GM12892 (cell line): ENCODE measurements at places on chromosomes 12 and 14.

- DNase-seq, result no peak
These were observed 298.7 kb downstream of the RPL10L start for GRCh38 chr14:46352844-46353243.

- no peak for DNase-seq
These were observed 132.7 kb downstream of the SPTSSA start for GRCh38 chr14:34329301-34329700.

DNA sequence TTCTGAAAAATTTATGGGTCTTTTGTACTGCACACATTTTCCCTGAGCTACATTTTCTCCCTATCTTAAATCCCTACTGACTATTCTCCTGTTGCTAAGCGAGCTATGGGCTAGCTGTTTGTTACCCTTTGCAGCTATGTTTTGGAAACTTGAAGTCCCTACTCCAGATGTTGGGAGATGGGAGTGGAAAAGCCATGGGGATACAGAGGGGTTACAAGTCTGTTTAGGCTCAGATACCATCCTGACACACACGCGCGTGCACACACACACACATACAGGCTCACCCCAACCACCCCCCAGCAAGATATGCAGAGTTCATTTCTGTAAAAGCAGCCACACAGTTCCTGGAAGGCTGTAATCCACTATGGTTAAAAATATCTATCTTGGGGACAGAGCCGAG lies 15.8 kb downstream of the ATP5MC2 start:
- DNase-seq, result no peak

DNA sequence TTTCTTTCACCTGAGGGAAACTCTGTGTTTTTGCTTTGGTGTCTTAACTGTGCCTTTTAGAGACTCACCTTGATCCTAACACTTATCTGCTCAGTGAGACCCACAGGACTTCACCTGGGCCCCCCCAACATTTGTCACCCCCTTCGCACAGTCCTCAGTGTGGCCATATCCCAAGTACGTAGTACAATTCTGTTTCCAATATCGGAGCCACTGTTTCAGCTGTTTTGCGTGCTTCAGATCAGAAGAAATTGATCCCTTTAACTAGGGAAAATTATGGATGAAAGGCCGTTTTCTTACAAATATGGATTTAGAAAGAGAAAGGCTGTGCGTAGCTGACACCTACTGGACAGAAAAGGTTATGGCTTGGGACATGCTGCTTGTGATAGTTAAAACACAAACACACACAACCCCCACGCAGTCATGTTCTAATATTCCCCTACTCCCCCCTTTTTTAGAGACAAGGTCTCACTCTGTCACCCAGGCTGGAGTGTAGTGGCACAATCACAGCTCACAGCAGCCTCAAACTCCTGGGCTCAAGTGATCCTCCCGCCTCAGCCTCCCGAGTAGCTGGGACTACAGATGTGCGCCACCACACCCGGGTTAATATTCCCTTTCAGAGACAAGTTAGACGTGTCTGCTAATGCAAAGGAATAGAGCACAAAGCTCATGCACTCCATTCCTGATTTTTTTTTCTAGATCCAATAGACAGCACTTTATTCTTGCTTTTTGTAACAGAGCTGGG lies 3.6 kb upstream of the SLC7A8 start:
- DNase-seq, result no peak

GRCh38 chr14:94050231-94050880 lies 24.2 kb downstream of the OTUB2 start:
- DNase-seq, result no peak

- no peak for DNase-seq
These were observed 72.0 kb downstream of the PPP2R5E start for GRCh38 chr14:63470962-63471793.

DNA sequence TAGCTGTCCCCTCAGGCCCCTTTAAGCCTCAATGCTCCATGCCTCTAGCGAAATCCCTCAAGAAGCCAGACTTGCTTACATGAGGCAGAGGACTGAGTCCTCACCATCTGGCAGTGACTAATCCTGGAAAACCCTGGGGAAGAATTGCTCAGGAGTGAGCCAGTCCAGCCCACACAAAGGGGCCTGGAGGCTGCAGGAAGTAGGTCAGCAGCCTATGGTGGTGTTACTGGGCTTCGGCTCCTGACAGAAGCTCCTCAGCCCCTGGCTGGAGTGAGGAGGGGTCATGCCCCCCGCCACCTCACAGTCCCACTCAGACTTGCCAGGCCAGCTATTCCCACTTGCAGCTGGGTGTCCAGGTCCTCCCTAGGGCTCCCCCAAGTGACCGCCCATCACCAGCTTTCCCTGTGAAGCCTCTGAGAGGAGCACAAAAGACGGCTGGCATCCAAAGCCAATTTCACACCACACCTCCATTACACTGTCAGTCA lies 250.5 kb downstream of the DPF3 start:
- DNase-seq, result no peak

GRCh38 chr14:101225157-101226152 lies 321.9 kb upstream of the RTL1 start:
- no peak for DNase-seq

GRCh38 chr14:26525085-26525484 lies 72.7 kb downstream of the NOVA1 start:
- DNase-seq, result no peak

DNA sequence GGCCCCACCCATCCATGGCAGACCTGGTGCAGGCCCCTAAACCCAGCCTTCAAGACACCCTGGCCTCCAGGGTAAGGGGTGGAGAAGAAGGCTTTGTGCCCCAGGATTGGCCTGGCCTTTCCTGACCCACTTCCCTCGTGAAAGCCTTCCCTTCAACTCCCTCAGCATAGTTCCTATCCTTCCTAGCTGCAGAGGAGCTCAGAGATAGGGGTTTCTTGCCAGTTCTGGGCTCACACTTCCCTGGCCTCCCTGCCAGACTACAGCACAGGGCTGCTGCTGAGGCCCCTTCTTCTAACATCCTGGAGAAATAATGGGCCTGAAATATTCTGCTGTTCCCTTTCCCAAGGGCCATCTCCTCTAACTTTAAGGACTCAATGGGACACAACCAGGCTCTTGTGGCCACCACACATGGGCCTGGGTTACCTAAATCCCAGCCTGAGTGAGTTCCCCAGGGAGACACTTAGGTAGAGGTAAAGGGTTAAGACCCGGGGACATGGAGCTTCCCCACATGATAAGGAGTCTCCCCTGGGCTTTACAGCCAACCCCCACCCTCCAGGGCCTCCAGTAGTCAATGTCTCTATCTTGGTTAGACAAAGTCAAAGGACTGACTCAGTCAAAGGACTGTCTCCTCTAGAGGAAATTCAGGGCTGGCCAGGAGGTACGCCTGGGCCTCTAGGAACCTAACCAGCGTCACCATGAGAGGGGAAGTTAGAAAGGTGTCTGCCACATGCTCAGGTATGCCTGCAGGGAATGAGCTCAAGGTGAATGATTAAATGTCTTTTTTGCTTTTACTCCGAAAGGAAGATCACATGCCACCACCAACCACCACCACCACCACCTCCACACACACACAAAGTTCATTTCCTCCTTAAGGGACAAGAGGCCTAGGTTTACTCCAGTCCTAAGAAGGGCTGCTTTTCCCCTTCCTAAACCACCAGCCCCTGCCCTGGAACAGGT lies 7.1 kb downstream of the ZFP36L1 start:
- DNase-seq, result no peak

DNA sequence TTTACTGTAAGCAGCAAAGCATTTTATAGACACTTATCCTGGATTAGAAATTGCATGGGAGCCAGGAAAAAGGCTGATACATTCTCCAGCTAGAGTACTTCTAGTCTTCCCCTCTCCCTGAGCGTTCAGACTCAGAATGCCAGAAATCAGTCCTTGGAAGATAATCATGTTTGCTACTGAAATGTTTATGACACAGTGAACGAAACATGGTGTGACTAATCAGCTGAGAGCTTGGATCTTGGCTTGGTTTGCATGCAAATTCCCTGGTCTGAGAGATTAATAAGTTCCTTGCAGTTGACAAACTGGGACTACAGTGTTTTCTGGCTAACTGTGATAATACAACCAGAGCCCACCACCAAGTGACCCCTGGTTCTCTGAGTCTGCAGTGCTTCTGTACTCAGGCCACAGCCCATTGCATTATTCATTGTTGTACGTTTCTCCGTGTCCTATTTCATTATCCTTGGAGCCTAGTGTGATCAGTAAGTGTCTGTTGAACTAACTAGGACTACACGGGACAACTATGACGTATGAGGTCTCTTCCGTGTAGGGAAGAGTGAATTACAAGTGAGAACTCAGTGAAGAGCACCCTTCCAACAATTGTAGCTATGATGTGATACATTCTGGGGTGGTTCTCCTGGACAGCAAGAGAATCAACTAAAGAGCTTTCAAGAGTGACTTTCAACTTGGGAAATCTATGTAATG lies 34.6 kb upstream of the EVL start:
- DNase-seq, result no peak

DNA sequence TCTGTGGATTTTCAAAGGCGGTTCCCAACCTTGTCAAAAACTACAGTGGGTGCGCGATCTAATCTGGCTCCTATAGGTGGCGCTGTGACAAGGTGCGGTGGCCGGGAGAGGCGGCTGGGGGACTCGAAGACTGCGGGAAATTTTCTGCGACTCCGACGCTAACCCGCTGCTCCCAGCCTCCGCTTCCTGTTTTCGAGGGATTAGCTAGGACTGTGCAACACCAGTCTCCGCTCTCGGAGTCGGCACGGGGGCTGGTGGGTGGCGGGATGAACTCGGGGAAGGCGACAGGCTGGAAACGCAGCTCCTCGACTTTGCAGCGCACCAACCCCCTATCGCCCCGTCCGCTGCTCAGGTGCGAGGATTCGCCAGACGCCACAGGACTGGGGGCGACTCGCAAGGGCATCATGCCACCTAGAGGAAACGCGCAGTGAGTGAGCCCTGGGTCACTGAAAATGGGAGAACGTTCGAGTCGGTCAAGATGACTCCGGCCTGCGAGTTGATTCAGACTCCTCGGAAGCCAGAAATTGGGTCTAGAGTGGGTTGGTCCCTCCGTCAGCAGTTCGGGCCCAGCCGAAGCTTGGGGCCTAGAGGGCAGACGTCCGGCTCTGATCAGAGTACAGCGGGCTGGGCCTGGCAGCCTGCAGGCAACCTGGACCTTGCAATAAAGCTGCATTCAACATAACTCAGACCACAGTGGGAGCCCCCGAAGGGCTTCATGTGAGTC lies 5.5 kb upstream of the PAX9 start:
- no peak for DNase-seq

GRCh38 chr12:82130762-82131161 lies 227.4 kb downstream of the CCDC59 start:
- DNase-seq, result no peak

DNA sequence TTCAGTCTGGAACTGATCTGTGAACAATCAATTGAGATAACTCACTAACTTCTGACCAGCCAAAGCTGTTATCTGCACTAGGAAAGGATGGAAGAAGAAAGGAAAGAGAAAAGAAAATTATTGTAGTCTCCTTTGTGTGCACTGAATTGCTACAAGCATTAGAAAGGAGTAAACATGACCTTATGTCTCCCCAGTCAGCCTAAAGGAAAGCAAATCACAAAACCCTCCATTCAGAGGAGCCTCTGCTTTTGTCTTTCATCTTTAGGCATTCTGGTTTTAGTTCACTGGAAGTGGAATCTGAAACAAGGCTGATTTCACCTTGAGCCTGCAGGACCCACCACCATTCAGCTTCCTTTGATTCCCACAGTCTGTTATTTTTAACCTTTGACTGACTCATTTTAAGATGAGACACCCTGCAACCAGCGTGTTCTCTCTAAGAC lies 26.0 kb downstream of the TBX3 start:
- no peak for DNase-seq

DNA sequence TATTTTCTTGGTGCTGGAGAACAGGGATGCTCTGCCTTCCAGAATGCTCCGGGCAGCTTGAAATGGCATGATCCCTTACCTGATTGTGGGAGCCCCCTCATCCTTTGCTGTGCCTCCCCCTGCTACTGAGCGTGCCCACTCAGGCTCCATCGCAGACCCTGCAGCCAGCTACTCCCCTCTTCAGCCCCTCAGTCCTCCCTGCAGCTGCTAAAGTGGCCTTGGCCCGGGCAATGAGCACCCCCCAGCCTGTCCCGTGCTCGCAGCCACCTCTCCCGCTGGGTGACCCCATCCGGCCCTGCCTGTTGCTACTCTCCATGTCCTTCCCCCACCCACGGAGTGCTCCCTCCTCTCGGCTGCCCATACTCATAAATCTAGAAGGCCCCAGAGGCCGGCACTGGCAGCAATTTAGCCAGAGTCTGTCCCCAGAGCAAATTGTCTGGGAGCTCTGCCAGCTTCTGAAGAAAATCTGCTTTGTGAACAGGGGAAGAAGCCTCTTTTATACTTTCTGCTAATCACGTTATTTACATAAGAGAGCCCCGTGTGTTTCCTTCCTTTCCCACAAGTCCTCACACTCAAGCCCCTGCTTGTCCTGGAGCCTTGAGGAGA lies 143.7 kb upstream of the FRMD6 start:
- DNase-seq, result no peak

- no peak for DNase-seq
These were observed 358.6 kb downstream of the DUSP6 start for GRCh38 chr12:88993651-88994050.

DNA sequence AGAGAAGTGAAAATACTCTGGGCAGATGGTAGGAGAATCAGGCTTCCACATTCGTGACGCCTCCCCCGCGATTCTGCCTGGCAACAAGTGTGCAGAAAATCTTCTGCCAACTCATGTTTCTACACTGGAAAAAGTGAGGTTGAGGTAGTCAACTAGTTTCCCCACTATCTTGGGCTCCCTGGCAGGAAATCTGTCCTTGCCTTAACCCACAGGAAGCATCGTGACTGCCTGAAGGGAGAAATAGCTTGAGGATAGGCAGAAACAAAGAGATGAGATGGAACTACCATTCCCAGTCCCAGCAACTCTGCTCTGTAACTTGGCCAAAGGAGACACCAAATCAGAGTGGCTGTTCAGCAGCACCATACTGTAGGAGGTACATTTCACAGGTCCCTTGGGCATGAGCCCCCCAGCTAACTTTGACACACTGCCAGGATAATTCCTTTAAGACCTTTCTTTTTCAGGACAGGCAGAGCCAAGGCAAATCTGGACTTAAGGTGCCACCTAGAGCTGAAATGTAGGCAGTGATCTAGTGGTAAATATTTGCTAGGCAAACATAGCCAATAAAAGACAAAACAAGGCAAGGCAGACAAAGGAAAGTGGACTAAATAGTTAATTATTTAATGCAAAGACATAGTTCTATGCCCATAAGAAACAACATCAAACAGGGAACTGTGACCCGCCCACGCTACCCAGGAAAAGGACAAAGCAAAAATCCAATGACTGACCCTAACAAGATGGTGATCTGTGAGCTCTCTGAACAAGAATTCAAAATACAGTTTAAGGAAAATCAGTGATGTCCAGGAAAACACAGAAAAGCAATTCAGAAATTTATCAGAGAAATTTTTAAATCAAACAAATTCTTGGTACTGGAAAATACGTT lies 205.1 kb downstream of the PTPRO start:
- no peak for DNase-seq

DNA sequence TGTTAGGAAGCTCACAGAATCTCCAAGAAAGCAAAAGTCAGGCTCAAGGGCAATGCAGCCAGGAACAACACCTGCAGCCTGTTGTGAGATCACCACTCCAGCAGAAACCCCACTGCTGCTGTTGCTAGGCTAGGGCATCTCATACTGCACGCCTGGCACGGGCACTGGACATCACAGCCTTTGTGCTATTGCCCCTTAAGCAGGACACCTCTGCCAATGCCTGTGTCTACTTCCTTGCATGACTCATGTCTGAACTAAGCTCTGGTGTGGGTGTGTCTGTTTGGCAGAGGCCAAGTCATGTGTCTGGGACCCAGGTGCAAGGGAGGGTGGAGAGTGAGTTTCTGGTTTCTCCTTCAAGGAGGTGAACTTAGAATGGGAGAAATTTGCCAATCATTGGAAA lies 10.0 kb upstream of the DDX47 start:
- DNase-seq, result peak; percentile 56

GRCh38 chr12:92757597-92758121 lies 54.9 kb downstream of the PLEKHG7 start:
- no peak for DNase-seq

GRCh38 chr14:86714153-86714552 lies 1184.2 kb downstream of the FLRT2 start:
- no peak for DNase-seq
